ENCODE measurements at places on chromosomes 2 and 18.

DNA sequence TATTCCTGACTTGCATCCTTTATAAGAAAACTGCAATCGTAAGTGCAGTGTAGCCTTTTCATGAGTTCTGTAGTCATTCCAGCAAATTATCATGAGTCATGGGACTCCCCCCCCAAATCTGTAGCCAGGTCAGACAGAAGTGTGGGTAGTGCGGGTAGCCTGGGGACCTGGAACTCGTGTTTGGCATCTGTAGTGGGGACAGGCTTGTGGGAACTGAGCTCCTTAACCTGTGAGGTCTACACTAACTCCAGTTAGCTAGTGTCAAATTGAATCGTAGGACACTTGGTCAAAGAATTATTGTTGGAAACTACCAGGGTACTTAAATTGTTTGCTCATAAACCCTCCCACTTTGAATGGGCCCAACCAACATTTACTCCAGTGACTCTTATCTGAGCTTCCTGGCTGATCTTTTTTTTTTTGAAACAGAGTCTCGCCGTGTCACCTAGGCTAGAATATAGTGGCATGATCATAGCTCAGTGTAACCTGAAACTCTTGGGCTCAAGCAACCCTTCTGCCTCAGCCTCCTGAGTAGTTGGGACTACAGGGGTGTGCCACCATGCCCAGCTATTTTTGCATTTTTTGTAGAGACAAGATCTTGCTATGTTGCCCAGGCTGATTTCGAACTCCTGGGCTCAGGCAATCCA lies 12.4 kb downstream of the PFN4 start:
- no peak for DNase-seq

- DNase-seq = no peak
Observed at GRCh38 chr18:52288403-52289004, 51.5 kb upstream of the DCC start.

DNA sequence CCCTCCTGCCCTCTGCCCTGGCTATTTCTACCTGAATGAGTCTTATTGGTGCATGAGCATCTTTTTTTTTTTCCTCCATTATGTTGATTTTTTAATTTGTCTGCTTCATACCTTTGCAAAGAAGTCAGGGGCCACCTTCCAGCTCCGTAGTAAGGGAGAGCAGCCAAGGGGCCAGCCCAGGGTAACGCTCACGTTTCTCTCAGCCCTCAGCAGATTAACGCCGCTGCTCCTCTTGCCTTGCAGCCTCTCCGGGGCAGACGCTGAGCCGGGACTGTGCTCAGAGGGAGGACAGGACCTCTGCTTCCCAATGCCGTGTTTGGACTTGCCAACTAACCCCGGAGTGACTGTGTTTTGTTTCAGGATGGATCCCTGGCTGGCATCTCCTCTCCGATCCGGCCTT lies 241.7 kb downstream of the ATAD2B start:
- DNase-seq = no peak

DNA sequence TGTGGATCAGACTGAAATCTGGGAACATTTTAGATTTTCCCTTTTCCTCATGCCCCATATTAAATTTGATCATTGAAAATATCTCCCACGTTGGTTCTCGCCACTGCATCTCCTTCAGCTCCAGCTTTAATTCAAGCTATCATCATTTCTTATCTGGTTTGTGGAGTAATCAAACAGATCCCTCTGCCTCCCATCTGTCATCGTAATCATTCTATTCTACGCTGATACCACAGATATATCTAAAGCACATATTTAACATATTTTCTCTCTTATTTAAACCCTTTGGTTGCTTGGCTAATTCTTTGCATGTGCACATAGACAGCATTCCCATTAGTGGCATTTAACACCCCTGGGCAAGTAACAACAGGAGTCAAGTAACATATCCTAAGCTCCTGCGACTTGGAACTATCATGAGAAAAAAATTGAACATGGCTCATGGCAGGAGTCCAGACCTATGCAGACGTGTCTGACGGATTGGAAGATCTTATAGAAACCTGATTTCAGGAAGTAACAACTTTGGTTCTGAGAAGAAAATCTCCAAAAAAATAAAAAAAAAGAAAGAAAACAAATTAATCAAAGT lies 158.8 kb upstream of the KYNU start:
- DNase-seq = no peak

DNA sequence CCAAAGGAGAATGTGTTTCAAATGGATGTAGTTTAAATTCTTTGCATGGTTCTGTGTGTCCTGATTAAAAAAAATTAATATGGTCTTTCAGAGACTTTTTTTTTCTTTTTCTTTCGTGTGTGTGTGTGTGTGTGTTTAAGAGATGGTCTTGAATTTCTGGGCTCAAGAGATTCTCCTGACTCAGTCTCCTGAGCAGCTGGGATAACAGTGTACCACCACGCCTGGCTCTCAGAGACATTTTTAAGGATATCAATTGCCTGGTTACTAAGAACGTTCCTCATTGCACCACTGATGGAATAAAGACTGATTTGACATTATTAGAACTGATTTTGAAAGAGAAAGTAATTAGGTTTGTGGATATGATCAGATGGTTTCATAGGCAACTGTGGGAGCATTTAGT lies 163.8 kb upstream of the SMAD7 start:
- DNase-seq = no peak

GRCh38 chr2:226915846-226916360 lies 80.0 kb downstream of the RHBDD1 start:
- DNase-seq = peak; percentile 59

DNA sequence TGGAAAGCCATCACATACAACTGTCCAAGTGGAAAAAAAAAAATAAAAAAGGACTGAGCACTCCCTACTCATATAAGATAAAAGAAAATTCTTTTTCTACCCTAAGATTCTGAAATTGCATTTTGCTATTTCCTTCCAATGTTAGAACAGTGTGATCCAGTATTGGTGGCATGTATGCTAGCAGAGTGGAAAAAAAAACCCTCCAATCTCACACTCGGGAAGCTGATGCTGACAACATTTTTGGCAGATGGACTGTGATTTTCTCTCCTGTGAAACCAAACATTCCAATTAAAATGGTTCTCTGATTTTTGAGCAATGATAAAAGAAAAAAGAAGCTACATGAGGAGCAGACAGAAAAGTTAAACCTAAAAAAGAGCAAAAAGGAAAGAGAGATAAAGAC lies 419.8 kb downstream of the DPP10 start:
- no peak for DNase-seq
